ENCODE measurements at places on chromosomes 5 and 9.

GRCh38 chr5:35745660-35746059 lies 111.0 kb upstream of the IL7R start:
- DNase-seq, result no peak

DNA sequence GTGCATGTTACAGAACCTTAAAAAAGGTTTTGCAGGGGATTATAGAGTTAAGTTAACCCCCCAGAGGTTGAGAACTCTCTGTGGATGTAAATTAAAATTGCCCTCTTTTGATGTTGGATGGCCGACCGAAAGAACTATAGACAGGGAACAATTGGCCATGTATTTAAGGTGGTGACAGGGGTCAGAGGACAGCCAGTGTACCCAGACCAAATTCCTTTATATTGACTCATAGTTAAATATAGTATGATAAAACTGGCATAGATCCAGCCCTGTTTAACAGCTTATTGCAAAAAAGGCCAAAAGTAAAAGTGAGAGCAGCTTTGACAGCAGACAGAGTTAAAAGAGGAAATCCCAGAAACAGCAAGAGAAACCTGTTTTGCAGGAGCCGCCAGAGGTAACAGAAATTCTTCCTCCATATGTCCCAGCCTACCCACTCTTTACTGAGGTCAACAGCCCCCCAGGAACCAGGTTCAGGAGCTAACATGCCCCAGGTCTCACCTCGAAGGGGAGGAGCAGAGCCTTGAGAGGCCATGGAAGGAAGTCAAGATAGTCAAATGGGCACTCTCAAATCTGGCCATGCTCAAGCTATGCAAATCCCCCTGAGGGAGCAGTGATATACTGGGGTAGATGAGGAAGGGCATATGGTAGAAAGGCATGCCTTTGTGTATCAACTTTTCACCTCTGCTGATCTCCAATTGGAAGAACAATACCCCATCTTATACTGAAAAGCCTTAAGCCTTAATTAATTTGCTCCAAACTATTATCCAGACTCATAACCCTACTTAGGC lies 156.4 kb upstream of the COX7C start:
- no peak for DNase-seq

DNA sequence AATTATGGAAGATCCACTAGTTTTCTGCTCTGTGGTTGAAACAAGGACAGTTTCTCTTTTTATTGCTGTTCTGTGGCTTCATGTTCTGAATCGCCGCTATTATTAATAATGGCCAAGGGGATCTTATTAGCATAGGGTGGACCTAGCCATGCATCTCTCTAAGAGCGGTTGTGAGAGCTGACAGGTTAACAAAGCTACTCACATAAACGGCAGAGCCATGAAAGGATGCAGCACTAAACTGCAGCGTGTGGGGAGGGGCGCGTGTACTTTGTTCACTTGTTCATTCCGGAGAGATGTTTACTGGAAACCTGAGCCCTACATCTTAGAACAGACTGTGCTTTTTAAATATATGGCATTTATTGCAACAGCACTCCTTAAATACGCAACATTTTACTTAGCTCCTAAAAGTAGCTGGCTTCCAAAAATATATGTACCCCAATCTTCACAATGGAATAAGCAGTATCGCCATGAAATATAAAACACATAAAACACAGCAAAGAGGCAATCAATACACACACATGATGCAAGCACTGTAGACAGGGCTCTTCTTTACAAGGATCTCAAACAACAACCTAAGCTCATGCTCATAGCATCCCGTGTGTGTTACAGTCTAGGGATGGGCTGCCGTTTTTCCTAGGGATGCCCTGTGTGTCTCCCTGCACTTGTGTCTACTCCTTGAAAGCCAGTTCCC lies 424.6 kb downstream of the MED10 start:
- no peak for DNase-seq

GRCh38 chr5:132549576-132549975 lies 6.3 kb upstream of the IL5 start:
- no peak for DNase-seq

- DNase-seq, result no peak
Observed at GRCh38 chr5:372996-373709, 51.6 kb downstream of the AHRR start.

DNA sequence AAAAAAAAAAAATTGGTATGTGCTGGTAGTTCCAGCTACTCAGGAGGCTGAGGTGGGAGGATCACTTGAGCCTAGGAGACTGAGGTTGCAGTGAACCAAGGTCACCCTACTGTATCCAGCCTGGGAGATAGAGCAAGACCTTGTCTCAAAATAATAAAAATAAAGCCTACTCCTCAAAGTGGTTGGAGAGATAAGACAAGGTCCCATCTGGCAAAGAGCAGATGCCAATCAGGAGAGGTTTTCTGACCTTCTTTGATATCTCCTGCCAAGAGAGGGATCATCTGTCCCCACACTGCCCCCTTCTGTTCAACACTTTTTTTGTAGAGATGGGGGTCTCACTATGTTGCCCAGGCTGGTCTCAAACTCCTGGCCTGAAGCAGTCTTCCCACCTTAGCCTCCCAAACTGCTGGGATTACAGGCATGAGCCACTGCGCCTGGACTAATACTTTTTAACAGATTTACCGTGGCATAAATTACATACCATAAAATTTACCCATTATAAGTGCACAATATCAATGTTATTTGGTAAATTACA lies 64.7 kb downstream of the SH3PXD2B start:
- no peak for DNase-seq

GRCh38 chr5:139402561-139403158 lies 1.2 kb downstream of the SPATA24 start:
- DNase-seq, result no peak

GRCh38 chr5:113632996-113633395 lies 119.5 kb downstream of the YTHDC2 start:
- DNase-seq, result no peak

Measured in effector CD8-positive, alpha-beta T cell (primary cell).